NCI-H345 (cell line): ENCODE measurements at places on chromosomes 2 and 18.

GRCh38 chr2:217467331-217467730, 535.5 kb downstream of the TNS1 start:
- no peak for DNase-seq

GRCh38 chr2:58268685-58269084, 27.6 kb upstream of the FANCL start:
- DNase-seq = no peak

- DNase-seq = no peak
Measured at GRCh38 chr2:101002562-101003277, 631 bp downstream of the RPL31 start.

- no peak for DNase-seq
Measured at GRCh38 chr2:36670881-36671595, 25.5 kb upstream of the VIT start.

GRCh38 chr2:239801404-239802184, 223.5 kb downstream of the NDUFA10 start:
- DNase-seq = no peak

- peak; percentile 79 for DNase-seq
Measured at GRCh38 chr2:184053326-184053725, 545.0 kb upstream of the ZNF804A start.

GRCh38 chr2:42138163-42139015, 30.8 kb upstream of the EML4 start:
- no peak for DNase-seq

- DNase-seq = no peak
Measured at GRCh38 chr2:217431577-217432269, 571.1 kb downstream of the TNS1 start.

DNA sequence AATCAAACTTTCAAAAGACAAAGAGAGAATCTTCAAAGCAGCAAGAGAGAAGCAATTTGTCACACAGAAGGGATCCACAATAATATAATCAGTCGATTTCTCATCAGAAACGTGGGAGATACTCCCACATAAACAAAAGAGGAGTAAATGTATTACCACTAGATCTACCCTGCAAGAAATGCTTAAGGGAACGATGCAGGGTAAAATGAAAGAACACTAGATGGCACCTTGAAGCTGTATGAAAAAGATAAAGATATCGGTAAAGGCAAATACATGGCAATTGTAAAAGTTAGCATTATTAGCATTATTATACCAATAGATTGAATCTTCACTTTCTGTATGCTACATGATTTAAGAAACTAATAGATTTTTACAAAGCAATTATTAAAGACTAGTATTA, 677.0 kb downstream of the SUCLG1 start:
- DNase-seq = no peak

DNA sequence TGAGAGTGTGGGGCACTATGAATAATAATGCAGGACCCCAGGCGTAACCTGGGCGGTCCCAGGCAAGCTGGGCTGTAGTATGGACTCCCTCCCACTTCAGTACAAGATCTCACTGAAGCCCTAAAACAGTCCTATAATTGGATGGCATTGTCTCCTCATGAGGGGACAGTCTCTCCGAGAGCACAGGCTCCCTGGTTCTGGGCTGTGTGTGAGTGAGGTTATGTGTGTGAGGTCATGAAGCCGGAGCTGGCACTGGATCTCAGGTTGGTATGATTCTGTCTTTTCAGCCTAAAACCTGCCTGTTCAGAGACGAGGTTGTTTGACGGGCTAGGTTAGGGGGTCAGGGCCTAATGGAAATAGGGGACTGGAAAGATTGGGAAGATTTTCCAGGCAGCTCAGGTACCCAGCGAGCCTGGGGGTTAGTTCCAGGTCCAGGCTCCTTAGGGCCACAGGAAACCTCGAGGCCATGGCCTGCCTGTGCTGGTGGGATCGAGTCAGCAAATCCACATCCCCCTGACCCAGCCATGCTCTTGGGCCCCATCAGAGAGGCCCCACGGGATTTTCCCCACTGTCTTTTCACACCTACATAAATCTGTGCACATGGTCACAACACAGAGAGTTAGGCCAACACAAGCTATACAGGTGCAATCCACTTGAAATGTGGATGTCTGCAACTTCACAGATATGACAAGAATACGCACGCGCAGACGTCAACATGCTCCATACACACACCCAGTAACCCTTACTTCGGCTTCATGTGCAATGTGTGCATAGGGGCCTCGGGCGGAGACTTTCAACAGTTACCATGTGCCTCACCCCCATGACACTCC, 94.8 kb downstream of the INHBB start:
- no peak for DNase-seq

DNA sequence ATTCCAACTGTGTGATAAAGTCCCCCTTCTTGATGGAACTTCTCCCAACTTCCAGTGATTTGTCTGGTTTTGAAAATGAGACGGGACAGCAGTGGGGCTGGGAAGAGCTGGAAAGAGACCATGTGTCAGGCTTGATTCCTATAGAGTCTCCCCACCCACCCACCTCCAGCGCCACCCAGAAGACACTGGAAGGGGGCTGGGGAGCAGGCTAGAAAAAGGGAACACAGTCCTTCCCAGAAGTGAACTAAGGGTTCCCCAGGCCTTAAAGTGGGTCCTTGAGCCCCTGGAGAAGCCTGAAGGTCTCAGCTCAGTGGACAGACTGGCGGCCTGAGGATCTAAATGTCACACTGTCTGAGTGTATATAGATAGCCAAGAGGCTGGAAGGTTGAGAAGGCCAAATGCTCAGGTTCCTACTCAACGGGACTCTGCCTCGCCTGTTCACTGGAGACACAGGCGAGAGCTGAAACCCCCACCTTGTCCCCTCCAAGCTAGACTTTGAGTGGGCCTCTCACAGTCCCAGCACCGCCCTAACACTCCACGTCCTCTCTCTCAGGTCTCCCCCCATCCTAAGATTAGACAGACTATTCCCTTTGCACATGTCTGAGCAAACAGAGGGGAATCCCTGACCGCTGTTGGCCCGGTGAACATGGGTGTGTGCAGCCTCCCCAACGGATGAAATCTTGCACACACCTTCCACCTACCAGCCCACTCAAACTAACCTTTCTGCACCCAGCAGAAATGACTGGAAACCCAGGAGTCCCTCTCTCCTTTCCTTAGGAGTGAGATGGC, 1.6 kb downstream of the PKDCC start:
- no peak for DNase-seq

- DNase-seq = no peak
Measured at GRCh38 chr2:201854841-201855240, 48.5 kb downstream of the CDK15 start.

GRCh38 chr2:203330434-203330833, 2.2 kb downstream of the ABI2 start:
- no peak for DNase-seq

- no peak for DNase-seq
Measured at GRCh38 chr2:15890124-15890754, 50.1 kb upstream of the MYCN start.

DNA sequence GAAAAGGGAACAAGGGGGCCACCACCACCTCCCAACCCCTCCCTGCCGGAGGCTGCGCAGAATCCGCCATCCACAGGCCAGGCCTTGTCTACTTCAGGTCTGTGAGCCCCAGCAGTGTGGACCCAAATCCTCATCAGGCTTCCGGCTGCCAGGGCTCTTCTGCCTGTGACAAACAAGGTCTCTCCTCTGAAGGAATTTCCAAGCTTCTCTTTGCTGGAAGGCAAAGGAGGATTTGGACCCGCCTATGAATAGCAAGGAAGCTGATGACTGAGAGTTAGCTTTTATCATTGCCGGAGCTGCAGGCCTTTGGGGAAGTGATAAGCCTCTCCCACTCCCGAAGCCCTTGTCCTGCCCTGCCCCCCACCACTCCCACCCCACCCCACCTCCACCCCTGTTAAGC, 93.7 kb upstream of the SH3BP4 start:
- DNase-seq = no peak

GRCh38 chr2:207156451-207157161, 9.1 kb downstream of the KLF7 start:
- DNase-seq = no peak

DNA sequence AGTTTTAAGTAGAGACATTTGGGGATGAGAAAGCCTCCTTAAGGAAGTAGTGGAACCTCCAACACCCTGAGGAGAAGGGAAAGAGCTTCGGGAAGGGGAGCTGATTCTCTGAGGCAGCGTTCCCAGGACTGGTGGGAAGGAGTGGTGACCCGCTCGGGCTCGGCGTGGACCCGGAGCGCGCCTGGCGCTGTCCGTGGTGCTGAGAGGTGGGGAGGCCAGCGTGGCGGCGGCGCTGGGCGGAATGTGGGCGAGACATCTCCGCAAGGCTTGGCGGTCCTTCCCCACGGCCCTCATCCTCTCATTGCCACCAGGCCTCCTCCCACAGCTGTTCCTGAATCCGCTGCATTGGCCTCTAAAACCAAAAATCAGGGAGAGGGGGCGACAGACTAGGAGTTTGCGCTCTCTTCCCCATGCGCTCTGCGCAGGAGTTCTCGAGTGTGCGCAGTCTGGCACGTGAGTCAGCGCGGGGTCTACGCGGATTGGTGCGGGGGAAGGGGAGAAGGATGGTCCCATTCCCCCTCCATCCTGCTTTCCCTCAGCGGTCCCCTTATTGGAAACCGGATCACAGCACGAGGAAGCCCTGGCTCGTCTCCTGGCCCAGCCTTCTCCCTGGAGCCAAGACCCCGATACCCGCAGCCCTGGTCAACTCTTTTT, 857 bp downstream of the RESP18 start:
- no peak for DNase-seq

DNA sequence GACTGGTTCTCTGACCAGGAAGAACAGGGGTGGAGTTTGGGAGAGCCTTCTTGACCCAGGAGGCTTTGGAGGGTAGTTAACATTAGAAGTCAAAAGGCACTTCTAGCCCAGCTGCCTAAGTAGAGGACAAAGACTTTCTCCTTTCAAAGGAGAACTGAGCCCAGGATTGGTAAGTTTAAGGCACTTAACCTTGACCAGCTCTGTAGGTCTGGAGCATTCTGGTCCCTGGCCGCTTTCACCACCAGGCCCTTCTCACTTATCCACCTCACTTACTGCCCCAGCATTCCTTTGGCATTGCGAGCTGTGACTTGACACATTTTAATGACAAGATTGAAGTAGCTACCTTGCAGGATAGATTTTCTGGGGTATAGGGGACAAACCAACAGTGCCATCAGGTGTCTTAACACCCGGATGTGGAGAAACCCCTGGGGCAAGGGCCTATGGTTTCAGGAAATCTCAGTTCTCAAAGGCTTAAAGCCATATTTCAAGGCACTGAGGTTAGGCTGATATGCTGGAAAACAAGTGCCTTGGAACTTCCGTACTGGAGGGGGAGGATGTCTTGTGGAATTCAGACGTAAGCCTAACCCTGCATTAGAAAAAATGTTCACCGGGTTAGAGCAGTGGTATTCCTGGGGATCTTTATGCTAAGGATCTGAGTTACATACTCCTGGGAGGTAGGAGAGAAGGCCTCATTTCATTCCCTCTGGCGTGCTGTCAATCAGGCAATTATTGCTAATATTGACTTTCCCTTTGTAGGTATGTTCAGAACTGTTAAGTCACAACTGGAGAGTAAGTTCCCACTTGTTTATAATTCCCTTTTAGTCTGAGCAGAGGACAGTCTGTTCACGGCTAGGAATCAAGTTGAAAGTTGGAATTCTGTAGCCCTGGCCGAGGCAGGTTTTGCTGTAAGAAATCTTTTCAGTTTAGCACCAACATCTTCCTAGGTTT, 4.3 kb downstream of the C2orf68 start:
- DNase-seq = no peak

DNA sequence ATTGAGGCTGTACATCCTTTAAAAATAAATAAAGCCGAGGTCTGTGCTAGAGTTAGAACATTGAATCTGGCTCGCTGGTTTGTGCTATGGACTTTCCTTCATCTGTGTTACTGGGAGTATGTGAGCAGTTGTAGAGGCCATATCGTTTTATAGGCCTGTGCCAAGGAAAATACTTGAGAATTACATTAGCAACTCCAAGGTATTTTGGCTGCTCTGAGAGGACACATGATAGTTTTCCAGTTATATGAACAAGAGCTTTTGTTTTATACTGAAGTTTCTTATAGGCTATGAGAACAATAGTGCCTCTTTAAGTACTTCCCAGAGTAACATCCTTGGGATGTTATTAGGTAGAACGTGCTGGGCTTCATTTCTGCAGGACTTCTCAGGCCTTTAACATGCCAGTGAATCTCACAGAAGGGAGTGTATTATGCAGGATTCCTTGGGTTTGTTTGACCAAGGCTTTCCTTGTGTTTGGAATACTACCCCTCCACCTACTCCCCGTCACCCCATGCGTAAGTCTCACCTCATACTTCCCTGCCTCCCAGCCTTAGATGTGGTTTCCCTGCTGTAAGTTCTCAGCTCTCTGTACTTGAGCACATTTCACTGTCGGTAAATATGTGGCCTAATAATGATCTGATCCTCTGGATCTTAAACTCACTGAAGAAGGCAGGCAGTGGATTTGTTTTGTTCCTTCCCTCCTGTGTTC, 21.0 kb downstream of the TCF7L1 start:
- DNase-seq = no peak

DNA sequence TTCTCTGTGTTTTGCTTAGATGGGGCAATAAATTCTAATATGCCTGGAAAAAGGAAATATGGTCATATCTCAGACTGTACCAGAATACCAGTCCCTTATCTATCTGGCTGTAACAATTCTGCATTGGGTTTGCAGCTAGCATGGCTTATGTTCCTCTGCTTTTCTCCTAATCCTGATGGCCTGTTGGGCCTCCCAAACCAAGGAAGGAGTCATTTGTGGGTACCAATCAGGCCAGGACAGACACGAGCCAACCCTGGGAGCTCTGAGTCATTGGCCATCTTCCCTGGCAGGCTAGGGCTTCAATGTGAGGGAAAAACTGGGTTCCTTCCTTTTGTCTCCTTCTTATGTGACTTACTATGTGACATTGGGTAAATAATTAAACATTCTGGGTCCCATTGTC, 12.0 kb downstream of the SMARCAL1 start:
- no peak for DNase-seq

GRCh38 chr2:157443795-157444640, at the start of gene CYTIP:
Gene CYTIP (minus strand): TSS chr2:157444089. CDS start chr2:157444020, 69 bp downstream.
- DNase-seq = no peak

- peak; percentile 97 for DNase-seq
Measured at GRCh38 chr2:112182581-112183034, 44.4 kb downstream of the FBLN7 start.

DNA sequence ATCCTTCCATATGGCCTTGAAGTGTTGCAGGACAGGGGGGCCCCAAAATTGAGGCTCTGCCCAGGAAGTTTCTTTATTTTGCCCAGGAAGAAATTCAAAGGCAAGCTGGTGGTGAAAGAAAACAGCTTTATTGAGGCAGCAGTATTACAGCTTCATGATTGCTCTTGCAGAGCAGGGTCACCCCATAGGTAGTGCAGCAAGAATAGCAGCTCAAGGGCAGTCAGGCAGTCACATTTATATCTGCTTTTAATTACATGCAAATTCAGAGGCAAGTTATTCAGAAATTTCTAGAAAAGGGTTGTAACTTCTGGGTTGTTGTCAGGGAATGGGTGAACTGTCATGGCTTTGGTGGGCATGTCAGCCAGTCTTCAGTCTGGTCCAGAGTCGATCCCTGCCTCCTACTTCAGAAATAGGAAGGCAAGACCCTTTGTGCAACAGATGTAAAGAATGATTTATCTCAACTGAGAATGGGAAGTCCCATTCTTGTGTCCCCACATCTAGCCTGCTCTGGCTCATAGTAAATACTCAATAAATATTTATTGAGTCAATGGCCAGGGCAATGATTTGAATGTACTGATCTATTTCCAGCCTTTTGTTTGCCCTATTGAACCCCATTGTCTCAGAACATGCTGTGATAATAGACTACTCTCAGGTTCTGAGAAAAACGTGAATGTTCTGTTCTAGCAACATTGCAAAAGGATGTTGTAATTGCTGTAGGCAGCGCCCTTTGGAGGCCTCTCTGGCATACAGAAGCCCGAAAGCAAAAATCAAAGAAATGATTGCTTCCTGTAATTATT, 129.8 kb downstream of the MYO3B start:
- DNase-seq = no peak

- no peak for DNase-seq
Measured at GRCh38 chr2:36789181-36789804, 92.8 kb downstream of the VIT start.
